Esophagus mucosa (tissue), 1 donor: ENCODE measurements at places on chromosomes 6 and 20. TPM values are rescaled to one million over a fixed set of nuclear protein-coding genes. Genes with fewer than 3 reads are reported as not detected.

DNA sequence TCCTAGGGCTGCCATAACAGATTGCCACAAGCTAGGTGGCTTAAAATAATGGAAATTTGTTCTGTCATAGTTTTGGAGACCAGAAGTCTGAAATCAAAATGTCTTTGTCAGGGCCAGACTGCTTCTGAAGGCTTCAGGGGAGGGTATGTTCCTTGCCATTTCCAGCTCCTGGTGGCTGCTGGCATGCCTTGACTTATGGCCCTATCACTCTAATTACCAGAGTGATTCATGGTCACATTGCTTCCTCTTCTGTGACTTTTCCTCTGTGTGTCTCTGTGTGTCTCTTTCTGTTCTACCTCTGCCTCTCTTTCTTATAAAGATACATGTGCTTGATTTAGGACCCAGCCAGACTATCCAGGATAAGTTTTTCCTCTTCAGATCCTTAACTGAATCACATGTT is 635.2 kb upstream of the IMPG1 start:
- no peak for ATAC-seq

DNA sequence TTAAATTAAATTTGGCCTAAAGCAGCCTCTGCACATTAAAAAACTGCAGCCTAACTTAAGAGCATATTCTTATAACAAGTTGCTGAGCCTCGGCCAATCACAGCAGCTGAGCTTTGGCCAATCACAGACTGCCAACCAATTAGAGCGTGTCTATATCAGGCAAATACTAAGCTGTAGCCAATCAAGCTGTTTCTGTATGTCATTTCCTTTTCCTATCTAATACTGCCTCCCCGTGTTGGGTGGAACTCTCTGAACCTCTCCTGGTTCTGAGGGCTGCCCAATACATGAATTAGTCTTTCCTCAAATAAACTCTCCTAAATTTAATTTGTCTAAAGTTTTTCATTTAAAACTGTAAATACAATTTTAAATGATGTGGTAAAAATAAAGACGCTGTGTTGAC is 3.9 kb upstream of the TMEM244 start:
- no peak for ATAC-seq

GRCh38 chr6:33313105-33313708 is 671 bp downstream of the TAPBP start:
- ATAC-seq: peak; percentile 2

- ATAC-seq: no peak
These were observed 29.4 kb downstream of the UTRN start for GRCh38 chr6:144314562-144314961.

GRCh38 chr6:41656002-41656691 is 17.9 kb downstream of the MDFI start:
- no peak for ATAC-seq

INSM1 gene
- not detected for total RNA-seq

DNA sequence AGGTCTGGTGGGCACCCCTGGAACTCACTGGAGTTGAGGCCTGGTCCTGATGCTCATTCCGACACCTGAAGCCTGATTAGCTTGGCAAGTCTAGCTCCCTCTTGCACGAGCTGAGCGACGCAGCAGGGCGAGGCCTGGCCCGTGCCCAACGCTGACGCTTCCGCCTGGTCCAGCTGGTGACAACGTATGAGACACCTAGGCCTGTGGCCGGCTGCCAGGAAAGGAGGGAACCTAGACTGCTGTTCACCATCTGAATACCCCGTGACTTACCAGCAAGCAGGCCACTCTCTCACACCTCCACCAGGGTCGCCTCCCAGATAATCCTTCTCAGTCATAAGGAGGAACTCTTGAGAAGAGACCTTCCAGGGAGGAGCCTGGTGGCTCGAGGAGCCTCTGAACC is 24.5 kb downstream of the YTHDF1 start:
- ATAC-seq: peak; percentile 90

DNA sequence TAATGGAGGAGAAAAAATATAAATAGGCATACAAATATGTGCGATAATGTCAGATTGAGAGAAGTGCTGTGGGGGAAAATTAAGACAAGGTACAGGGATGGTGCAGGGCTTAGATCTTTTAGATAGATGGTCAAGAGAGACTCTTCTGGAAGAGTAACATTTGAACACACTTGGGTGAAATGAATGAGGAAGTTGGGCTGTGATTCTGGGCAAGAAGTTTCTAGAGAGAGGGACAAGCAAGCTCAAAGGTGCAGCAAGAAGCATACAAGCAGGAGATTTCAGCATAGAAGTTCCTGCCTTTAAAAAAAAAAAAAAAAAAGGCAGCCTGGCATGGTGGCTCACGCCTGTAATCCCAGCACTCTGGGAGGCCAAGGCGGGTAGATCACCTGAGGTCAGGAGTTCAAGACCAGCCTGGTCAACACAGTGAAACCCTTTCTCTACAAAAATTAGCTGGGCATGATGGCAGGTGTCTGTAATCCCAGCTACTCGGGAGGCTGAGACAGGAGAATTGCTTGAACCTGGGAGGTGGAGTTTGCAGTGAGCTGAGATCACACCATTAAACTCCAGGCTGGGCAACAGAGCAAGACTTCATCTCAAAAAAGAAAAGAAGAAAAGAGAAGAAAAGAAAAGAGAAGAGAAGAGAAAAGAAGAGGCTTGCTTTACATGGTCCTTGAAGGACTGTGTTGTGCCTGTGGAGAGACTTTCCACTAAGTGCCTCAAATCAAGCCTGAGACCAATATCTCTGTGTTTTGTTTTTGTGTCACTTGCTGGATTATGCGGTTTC is 9.7 kb upstream of the CD83 start:
- ATAC-seq: no peak

DNA sequence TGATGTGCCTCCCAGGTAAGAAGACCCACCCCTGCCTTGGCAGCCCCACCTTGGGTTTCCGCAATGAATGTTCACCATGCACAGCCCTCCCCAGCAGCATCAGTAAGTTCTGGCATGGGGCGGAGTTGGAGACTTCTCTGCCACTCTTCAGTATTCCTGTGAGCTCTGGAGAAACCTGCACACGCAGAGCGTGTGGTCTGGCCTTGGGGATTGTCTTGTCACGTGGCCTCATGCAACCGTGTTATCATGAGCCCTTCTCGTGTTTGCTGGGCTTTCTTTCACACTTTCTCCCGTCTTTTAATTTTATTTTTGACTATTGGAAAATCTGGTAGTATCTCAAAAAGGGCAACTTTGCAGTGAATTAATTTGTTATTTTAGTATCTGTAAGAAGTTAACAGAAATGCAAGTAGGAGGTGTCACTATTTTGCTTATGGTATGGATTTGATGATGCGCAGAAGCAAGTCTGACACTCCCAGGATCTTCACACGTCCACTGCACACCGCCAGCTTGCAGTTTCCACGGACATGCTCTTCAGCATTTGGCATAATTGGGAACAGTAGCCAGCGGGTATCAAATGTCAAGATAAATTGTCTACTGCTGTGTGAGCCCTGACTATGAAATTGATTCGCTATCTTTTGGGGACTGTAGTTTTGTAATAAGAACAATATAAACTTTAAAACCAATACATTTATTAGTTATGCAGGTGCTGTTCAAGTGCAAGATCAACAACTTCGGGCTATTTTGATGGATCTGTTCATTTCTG is 463.5 kb downstream of the QKI start:
- no peak for ATAC-seq

DNA sequence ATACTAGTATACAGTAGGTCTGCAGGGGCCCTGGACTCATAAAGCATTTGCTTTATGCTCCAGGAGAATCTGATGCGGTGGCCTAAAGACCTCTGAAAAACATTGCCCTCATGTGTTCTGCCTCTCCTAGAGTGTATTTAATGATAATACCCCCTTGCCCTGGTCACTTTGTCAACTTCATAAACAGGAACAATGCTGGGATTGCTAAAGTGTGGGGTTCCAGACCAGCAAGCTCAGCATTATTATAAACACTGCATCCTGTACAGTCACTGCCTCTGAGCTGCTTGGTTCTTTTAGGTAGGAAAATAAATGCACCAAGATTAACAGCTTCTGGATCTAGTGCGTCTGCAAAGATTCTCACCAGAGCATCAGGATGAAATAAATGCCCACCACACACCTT is 12.2 kb downstream of the TREM1 start:
- no peak for ATAC-seq

GRCh38 chr6:11309947-11310665 is 77.6 kb upstream of the NEDD9 start:
- no peak for ATAC-seq

DNA sequence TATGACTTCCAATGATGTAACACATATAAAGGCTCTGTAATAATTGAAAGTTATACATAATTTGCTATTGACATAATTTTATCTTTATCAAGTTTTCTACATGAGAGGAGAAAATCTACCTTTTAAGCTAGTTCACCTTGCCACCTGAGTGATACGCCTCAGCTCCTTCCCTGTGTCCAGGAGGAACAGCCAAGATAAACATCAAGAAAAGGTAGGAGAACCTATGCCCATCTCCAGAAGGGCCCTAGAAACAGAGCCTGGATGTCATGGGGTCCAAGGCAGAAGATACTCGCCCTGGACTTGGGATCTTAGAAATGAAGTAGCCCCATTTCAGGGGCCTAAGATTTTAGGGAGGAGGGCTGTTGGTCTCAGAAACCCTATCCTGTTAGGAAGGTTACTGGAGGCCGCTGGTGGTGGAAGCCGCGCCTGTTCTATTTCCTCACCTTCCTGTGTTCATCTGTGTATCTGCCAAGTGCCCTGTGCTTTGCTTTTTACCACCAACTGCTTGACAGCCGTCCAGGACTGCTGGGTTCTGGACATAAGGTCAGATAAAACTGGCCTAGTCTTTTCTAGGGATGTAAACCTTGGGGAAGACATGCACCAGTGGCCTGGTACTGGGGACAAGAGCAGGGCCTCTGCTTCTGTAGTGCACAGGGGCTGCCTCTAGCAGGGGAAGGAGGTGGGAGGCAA is 178.5 kb downstream of the ARID1B start:
- no peak for ATAC-seq

PAK5 gene
- total RNA-seq: 0.52 TPM

IL22RA2 gene
- not detected for total RNA-seq

MROH8 gene
- total RNA-seq: 1.6 TPM

NKAPL gene
- total RNA-seq: 0.12 TPM

- peak; percentile 61 for ATAC-seq
These were observed 162.0 kb downstream of the FAXC start for GRCh38 chr6:99187429-99187828.

- peak; percentile 84 for ATAC-seq
These were observed at the start of gene UBE3D for GRCh38 chr6:83065511-83066192. UBE3D (minus strand) TSS chr6:83065841; CDS start chr6:83065718, 123 bp downstream.

GRCh38 chr6:26383624-26384417 is 913 bp downstream of the BTN2A2 start:
- ATAC-seq: peak; percentile 67

HMGCLL1 gene
- total RNA-seq: not detected

GRCh38 chr6:163744256-163744925 is 329.9 kb downstream of the QKI start:
- no peak for ATAC-seq

DNA sequence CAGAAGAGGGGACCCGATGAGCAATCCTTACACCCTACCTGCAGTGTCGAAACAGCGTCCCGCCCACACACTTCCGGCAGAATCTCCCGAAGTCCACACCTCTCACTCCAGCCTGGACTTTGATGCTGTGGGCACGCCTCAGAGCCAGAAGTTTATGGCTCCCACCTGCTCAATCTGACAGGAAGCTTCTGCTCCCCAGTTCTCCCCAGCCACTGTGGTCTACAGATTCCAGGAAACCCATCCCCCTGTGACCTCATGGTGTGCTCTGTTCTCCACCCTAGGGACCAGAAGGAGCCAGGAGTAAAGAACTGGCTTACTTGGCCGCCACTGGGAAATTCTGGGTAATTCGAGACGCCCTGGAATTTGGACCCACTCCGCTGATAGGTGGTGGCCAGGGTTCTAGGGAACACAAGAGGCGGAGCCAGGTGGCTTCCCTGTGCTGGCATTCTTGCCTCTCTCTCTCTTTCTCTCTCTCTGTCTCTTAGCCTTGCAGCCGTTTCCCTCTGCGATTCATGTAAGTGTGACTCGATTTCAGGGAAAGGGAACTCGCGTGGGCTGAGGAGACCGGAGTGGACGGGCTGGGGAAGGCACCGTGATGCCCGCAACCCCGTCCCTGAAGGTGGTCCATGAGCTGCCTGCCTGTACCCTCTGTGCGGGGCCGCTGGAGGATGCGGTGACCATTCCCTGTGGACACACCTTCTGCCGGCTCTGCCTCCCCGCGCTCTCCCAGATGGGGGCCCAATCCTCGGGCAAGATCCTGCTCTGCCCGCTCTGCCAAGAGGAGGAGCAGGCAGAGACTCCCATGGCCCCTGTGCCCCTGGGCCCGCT is at the start of gene TRIM15:
TSS of gene TRIM15 (plus strand) at position 457 of the 828 bp plus-strand sequence. CDS start at position 596, 139 bp downstream.
- peak; percentile 46 for ATAC-seq

DLL1 gene
- total RNA-seq: 10.4 TPM

DNA sequence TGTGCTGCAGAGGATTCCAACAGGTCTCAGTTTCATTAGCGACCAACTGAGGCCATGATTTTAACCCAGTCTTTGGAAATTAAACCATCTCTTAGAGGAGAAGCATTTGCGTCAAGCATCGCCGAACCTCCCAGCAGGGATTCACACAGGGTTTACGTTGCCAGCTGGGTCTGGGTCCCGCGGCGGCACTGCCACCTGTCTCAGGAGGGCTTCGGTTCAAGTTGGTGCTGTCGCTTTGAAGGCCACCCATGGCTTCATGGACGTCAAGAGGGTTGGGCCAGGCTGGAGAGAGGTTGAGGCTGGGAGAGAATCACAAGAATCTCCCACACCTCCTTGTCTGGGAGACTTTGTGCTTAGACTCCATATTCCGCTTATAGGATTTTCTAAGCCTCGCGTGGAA is 43.0 kb upstream of the FRMD1 start:
- no peak for ATAC-seq

GRCh38 chr20:51529081-51529681 is 13.3 kb downstream of the NFATC2 start:
- no peak for ATAC-seq

DNA sequence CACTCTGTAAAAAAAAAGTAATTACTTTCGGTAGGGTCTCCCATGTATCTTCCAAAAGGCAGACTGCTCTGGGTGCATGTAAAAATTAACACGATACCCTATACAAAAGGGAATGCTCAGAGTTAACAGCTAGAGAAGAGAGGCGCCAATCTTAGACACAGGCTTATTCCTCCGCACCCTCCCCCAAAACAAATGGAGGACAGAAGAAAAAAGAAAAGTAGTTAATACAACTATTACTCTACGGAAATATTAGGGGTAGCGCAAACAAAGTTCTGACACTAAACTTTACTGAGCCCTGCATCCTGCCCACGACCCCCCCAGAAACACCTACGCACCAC is 331 bp upstream of the UFL1 start:
- no peak for ATAC-seq

- ATAC-seq: no peak
These were observed 1145.2 kb upstream of the GJE1 start for GRCh38 chr6:140987364-140988155.
